WTC11 (cell line): ENCODE measurements at places on chromosomes 12 and 14.

GRCh38 chr12:7209958-7210357 is 20.5 kb downstream of the PEX5 start:
- DNase-seq: no peak

- DNase-seq: no peak
Measured at GRCh38 chr12:125299840-125300239, 234.6 kb downstream of the AACS start.

DNA sequence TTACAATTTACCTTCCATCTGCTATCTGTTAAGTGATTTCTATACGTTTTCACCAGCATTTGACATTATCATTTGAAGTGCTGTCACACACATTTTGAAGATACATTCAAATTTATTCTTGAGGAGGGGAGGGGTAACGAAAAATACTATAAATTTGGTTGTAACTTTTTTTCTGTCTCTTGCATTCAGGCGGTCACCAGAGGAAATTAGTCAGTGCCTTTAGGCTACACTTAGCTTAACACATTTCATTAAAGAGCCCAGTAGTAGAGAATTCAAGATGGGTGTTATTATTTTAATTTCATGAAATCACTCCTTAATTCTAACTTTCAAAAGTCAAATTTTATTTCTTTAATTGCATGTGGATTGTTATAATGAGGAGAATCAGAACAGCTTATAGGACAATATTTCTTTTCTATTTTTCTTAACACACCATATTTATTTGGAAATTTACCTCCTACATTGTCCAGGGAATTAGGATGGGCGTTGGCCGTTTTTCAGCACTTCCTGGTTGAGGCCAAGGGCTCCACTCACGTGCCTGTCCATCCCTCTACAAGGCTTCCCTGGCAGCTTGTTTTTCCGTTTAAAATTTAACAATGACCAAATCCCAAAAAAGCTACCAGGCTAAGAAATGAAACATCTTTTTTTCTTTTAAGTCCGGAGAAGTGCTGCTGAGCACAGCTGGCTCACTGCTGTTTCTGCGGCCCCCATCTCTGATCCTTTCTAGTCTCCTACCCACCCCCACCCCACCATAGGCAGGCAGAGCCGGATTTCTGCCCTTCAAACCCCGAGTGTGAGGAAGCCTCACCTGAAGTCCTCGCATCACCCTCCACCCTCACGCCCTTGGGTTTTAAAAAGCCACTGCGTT is 1.1 kb upstream of the FAR2 start:
- DNase-seq: no peak

GRCh38 chr12:69500631-69501030 is 30.4 kb downstream of the FRS2 start:
- DNase-seq: no peak

DNA sequence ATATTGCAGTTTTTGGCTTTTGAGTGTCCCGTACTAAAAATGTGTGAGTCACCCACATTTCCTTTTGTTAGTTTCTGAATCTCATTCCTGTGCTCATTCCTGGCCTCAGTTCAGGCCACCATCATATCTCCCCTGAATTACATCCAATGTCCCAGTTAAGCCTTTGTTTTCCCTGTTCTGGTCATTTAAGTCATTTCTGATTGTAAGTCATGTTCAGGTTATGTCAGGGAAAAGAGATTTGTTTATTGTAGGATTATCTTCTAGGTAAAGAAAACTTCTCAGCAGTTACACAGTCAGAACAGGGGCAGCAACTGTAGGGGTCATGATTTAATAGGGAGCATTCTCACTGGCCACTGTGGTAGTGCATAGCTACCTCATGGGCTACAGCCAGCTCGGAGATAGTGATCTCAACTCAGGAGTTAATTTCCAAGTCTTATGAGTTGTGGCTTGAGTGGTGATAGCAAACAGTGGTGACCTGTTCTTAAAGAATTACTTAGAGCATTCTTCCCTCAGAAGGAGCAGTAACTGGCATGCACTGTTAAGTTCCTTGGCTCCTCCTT is 6.7 kb downstream of the DDX47 start:
- no peak for DNase-seq

DNA sequence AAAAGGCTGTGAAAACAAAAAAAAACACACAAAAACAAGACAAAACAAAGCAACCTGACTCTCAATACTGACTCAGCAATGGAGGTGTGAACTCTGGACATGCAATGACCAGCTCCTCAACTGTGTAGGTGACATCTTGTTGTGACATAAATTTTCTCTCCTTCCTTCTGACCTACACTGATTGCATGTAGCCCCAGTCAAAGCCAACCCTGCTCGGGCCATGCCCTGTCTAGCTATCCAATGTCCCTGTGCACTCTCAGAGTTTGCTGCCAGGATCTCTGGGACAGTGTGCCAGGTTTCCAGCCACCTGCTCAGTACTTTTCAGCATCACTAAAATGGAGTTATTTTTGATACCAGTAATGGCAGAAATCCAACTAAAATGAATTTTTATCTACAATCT is 18.9 kb upstream of the CRACR2A start:
- no peak for DNase-seq

DNA sequence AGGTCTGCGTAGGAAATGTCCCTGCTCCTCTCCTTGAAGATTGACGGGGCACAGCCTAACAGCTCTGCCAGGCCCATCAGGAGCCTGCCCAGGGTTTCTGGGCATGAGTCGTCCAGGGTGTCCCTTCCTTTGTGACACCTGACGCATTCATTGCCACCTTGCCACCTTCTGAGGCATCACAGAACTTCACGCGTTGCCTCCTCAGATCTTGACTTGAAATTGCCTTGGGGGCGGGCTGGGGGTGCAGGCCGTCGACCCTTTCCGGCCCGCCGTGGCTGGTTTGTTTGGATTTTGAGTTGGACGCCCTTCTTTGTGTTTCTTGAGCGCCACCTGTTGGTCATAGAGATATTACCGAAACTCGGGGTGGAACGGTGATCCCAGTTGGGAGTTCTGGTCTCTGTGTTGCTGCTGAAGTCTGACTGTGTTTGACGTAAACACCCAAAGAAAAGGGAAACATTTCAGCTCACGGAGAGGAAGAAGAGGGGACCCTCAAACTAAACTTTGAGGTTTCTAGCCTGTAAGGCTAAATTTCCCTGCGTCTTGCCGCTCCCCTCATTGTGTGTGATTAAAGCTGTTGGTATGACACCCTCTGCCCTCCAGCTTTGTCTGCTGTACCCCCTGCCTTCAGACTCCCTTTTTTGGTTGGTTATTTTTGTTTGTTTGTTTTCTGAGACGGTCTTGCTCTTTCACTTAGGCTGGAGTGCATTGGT is 44.6 kb downstream of the MLXIP start:
- peak; percentile 86 for DNase-seq

GRCh38 chr14:70920608-70921007 is 13.3 kb downstream of the PCNX1 start:
- DNase-seq: no peak

- DNase-seq: no peak
Measured at GRCh38 chr12:54432815-54433164, 13.7 kb upstream of the ITGA5 start.

DNA sequence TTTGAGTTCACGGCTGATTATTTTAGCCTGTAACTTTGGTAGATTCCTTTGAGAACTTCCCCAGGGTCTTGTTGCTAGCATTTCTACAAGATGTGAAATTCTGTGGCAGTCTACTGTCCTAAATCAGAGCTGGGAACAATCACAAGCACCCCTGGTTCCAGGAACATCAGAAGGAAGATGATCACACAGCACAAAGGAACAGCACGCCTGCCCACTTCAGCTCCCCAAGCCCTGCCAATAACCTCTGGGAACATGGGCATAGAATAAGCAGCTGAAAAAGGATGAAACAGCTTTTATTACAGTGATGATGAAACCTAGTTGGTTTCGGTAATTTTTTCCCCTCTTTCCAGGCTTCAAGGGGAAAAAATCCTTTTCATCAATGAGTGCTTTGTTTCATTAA is 12.3 kb downstream of the GPR19 start:
- DNase-seq: no peak

- peak; percentile 84 for DNase-seq
Measured at GRCh38 chr12:51351913-51352532, 5.5 kb upstream of the CELA1 start.

GRCh38 chr12:18620986-18621385 is 116.8 kb downstream of the PLCZ1 start:
- no peak for DNase-seq

- no peak for DNase-seq
Measured at GRCh38 chr14:30210630-30211029, 283.0 kb upstream of the PRKD1 start.

GRCh38 chr14:50865391-50866076 is 6.3 kb upstream of the ABHD12B start:
- DNase-seq: no peak

GRCh38 chr12:95201056-95201670 is 16.1 kb downstream of the FGD6 start:
- DNase-seq: no peak

GRCh38 chr12:10175846-10176636 is 2.8 kb upstream of the TMEM52B start:
- no peak for DNase-seq

DNA sequence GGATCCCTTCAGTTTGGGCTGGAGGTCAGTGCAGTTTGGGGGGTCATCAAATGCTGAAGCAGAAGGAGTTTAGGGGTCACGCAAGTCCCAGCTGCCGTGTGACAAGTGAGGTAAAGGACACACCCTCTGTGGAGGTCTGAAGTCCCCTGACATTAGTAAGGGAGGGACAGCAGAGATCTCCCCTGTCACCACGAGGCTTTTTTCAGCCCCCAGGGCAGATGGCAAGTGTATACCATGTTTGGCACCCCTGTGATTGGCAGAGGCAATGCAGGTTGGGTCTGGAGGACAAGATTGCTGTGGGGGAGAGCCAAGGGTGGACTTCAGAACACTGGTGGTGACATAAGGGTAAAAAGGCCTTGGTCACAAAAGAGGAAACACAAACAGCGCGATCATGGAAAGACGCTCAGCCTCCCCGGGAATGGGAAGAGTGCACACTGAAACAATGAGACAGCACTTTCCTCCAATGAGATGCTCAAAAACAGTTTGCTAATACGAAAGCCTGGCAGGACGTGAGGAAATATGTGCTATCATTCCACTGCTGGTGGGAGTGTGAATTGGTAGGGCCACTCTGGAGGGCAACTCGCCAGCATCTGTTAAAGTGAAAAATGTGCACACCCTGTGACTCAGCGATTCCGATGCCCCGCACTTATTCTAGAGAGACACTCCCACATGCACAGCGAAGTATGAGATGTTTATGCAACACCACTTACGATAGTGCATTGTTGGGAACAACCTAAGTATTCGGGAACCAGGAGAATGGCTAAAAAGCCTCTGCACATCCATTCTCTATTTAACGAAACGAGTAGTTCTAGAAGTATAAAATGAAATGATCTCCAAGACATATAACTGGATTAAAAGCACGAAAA is 14.4 kb upstream of the CD27 start:
- no peak for DNase-seq

GRCh38 chr12:85874031-85874461 is at the start of gene NTS:
NTS (plus strand) TSS chr12:85874295; CDS start chr12:85874404, 109 bp downstream.
- no peak for DNase-seq

GRCh38 chr12:28035500-28035899 is 63.0 kb upstream of the PTHLH start:
- DNase-seq: no peak

- no peak for DNase-seq
Measured at GRCh38 chr14:52934762-52935161, 16.1 kb downstream of the FERMT2 start.

DNA sequence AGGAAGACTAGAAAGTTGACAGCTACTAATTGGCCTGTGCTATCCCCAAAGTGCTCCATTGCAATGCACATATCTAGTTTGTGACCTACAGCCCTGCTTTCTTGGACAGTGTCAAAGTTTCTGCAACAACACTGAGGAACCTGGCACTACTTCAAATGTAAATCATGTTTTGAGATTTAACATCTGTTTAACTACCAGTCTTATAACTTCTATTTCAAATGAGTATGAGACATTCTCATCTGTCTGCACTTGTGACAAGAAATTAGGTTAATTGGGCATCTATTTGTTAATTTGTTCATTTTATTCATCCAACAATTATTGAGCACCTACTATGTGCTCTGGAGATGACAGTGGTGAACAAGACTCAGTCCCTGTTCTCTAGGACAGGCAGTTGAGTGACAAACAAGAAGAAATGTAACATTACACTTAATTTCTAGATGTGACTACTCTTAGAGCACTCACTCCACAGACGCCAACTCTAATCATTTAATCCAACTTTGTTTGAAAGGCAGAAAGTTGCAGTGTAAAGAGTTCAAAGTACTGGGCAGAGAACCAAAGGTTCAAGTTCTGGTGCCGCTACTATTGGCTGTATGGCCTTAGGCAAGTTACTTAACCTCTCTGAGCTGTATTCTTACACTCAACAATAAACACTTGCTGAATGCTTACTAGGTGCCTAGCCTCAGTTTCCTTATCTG is 74.8 kb downstream of the HECTD4 start:
- DNase-seq: no peak

- no peak for DNase-seq
Measured at GRCh38 chr14:24435192-24435810, 5.5 kb downstream of the KHNYN start.

DNA sequence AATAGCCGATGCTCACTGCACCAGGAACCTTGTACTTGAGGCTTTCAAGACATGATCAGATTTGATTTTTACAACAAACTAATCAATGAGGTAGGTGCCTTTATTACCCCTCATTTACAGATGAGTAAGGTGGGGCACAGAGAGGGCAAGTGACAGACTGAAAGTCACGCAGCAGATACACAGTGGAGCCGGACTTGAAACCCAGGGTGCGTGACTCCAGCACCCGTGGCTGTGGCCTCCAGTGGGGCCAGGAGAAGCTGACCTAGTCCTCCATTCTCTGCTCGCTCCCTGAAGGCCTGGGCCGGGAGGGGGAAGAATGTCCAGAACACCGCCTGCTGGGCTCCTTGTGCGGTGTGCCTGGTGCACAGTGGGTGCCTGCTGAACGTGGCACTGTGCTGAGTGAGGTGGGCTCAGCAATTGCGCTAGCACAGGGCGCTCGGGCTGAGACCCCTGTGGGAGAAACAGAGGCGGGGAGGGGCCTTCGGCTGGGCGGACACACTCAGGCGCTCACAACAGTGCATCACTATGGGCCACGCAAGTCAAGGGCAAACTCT is 125.2 kb downstream of the CALM1 start:
- DNase-seq: no peak

DNA sequence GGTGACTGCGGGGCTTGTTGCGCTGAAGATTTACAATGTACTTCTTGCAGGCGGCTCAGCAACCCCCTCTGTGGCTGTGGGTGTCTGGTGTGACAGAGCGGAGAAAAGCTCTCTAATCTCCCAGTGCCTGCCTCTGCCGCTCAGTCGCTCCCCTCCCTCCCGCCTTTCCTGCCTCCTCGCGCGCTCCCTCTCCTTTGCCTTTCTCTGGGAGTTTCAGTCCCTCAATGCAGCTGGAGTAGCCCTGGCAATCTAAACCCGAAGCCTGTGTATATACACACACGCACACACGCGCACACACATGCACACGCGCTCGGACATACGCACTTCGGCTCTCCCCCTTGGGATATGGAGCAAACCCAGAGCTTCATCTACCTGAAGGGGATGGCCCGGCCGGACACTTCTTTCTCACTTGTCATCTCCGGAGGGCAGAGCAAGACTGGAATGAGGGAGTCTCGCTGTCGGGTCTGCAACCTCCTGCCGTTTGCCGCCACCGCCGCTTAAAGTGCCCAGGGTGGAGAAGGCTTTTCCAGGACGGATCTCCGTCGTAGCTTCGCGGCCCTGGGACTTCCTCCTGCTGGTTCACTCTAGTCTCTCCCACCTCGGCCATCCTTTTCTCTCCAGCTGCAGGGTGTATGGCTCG is 599 bp upstream of the TRHDE start:
- peak; percentile 63 for DNase-seq

- no peak for DNase-seq
Measured at GRCh38 chr14:68927089-68927488, 52.0 kb downstream of the ACTN1 start.

- DNase-seq: no peak
Measured at GRCh38 chr14:42606839-42607238, 1000.2 kb downstream of the LRFN5 start.
